SJCRH30 (cell line): ENCODE measurements at places on chromosomes 1 and 21. TPM values are rescaled to one million over a fixed set of nuclear protein-coding genes. Genes with fewer than 3 reads are reported as not detected.

GRCh38 chr1:53738205-53739108, 507 bp downstream of the GLIS1 start:
- H3K4me1 ChIP-seq = peaks cover 11% of the 10 kb centered on the region
- no peaks in the 10 kb centered on the region for H3K27me3 ChIP-seq
- peak overlapping the region; percentile 70 for H3K4me3 ChIP-seq
- no peaks in the 10 kb centered on the region for H3K36me3 ChIP-seq
- H3K27ac ChIP-seq = no peak overlapping the region

DNA sequence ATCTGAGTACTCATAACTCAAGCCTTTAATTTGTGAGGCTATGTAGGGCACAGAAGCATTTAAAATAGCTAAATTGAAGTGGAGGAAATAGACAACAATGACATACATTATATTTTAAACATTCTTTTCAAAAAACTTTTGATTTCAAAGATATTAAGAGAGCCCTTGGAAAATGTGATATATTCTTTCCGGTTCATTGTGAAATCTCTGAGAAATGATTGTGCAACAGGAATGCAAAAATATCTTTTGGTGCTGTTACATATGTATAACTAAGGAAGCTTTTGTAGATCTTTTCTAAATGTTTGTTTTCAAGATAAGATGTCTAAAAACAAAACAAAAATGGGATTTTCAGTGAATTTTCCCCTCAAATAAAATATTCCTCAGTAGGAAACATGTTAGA, 185.2 kb downstream of the LEPR start:
- H3K36me3 ChIP-seq = no peaks in the 10 kb centered on the region
- H3K27me3 ChIP-seq = no peaks in the 10 kb centered on the region
- no peak overlapping the region for H3K4me3 ChIP-seq

DNA sequence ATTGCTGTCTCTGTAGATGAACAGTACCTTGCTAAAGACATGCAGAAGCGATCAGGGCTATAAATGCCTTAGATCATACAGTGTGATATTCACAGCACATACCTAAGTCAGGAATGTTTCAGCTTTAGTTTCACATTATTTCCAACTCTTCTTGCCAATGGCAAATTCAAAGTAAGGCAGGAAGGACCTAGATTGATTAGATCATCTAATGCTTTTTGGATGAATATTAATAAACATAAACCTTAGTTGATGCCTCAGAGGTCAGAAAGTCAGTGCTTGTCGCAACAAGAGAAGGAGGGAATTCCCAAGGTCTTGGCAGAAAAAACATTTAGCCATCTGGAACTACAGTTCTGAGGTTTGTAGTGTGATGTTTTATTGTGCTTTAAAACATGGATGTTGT, 122.3 kb downstream of the TNFSF18 start:
- no peak overlapping the region for H3K4me3 ChIP-seq
- no peak overlapping the region for H3K27ac ChIP-seq
- H3K27me3 ChIP-seq = no peaks in the 10 kb centered on the region
- peaks cover 6% of the 10 kb centered on the region for H3K4me1 ChIP-seq

GRCh38 chr1:225453797-225454648, 26.2 kb upstream of the LBR start:
- peaks cover 19% of the 10 kb centered on the region for H3K4me1 ChIP-seq
- H3K27me3 ChIP-seq = no peaks in the 10 kb centered on the region
- H3K36me3 ChIP-seq = no peaks in the 10 kb centered on the region
- H3K4me3 ChIP-seq = no peak overlapping the region
- no peak overlapping the region for H3K27ac ChIP-seq

DNA sequence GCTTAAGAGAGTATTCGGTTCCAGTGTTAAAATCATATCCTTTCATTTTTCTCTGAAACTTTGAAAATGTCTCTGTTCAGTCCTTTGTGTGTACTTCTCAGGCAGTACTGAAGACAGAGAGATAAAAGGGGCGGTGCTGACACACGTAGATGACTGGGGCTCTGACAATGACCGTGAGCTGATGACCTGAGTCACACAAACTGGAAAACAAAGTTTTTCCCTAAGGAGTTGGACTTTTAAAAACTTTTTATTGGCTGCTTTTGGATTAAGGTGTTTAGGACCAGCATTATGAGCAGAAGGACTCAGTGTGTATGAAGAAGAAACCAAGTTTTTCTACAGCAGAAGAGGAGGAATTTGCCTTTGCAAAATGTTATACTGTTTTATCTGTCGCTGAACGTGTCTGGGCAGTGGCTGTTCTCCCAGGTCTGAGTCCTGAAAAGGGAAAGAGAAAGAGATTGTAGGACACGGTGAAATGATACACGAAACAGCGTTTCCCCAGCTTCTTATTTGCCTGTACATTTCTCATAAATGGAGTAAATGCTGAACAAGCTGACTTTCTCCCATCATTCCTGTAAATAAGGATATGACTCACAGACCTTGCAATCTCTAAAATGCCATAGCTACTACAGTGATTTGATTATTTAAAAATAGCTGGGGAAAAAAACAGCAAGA, 51.5 kb downstream of the MAP3K7CL start:
- peak overlapping the region; percentile 52 for H3K4me3 ChIP-seq
- H3K27ac ChIP-seq = peak overlapping the region; percentile 65
- DNase-seq = peak; percentile 55
- H3K4me1 ChIP-seq = 0 out of 2 replicates have a peak, but pooled peaks cover 2% of the 10 kb centered on the region
- H3K27me3 ChIP-seq = no peaks in the 10 kb centered on the region

DNA sequence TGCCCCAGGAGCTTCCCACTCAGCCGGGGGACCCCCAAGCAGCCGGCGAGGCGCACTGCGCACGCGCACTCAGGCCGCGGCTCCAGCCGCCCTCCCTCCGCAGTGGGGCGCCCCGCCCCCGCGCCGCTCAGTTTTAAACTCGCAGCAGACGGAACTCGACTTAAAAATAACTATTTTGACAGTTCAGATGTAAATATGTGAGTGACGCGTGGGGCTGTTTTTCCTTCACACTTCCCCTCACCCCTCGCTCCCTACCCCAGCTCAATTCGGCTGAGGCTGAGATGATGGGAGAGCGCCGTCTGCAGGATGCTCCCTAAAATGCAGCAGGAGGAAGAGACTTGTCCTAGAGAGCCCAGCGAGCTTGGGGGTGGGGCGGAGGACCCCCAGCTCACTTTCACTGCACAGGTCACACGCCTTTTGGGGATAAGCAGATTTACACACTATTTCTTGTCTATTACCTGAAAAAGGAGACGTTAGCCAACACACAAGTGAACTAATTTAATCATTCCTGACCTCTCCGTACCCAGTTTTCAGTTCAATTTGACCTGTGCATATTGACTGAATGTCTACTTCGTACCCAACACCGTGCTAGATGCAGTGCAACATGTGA, 8.9 kb upstream of the LEMD1 start:
- DNase-seq = no peak
- no peaks in the 10 kb centered on the region for H3K36me3 ChIP-seq
- H3K4me3 ChIP-seq = no peak overlapping the region
- no peak overlapping the region for H3K27ac ChIP-seq
- peaks cover 14% of the 10 kb centered on the region for H3K4me1 ChIP-seq
- H3K27me3 ChIP-seq = peaks cover 17% of the 10 kb centered on the region; the same call in 1 of the 2 replicates

DNA sequence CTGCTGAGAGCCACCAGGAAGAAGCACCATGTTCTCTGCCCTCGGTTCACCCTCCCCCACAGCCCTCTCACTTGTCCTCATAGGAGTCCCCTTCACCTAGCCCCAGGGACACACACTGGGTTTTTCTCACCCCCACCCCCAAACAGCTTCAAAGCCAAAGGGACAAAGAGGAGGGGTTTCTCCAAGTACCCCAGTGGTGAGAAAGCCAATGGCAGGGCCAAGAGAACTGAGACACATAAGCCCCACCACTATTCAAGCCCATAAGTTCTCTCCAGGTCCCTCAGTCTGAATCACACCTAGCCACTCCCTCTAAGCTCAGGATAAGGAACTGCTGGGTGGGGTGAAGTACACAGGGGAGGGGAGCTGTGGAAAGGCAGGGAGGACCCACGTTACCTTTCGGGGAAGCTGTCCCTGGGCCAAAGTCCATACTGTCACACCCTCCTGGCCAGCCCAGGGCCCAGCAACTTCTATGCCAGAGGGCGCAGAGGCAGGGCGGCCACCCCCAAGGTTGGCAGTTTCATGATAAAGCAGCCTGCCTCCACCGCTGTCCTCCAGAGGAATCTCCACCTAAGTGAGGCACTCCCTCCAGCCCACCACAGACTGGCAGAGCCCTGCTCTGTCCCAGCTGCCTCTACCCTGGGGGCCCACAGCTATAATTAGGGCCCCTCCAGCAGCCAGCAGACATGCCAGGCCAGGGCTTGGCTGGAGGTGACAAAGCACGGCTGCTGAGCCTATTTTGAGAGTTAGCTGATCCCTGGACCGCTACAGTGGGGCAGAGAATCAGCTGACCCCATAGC, 39.0 kb upstream of the PPP1R15B start:
- no peaks in the 10 kb centered on the region for H3K36me3 ChIP-seq
- no peak overlapping the region for H3K27ac ChIP-seq
- H3K4me1 ChIP-seq = peaks cover 9% of the 10 kb centered on the region
- H3K4me3 ChIP-seq = no peak overlapping the region
- DNase-seq = peak; percentile 24

Gene KRTAP6-2
- total RNA-seq = not detected in 2 replicates

Gene FNDC7
- 0.04 and 0.08 TPM in 2 replicates for total RNA-seq

Gene NCAM2
- total RNA-seq = not detected in 2 replicates
